Ascending aorta (tissue), 2 donors: ENCODE measurements at places on chromosomes 11 and 22.

GRCh38 chr22:33921525-33922348 is 1.5 kb upstream of the LARGE1 start:
- H3K27me3 ChIP-seq = no peaks in the 10 kb centered on the region
- peak; percentile 71 for DNase-seq
- H3K27ac ChIP-seq = peak overlapping the region; percentile 85
- peaks cover 13% of the 10 kb centered on the region for H3K4me1 ChIP-seq
- H3K36me3 ChIP-seq = no peaks in the 10 kb centered on the region

DNA sequence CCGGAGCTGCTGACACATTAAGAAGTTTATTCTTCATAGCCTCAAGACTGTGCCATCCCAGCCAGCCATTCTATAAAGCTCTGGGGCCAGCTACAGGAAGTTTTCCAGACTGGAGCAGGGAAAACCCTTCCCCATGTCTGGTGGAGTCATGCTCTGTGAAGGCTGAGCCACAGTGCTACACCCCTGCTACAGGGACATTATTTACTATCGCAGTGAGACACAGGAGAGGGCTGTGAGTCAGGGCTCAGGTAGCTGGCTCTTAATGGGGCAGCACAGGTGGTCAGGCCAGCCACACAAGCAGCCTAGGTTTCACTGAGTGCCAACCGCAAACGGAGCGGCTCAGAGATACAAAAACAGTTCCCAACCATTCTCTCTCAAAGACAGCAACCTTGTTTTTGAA is 12.1 kb downstream of the HPS4 start:
- H3K27me3 ChIP-seq = no peaks in the 10 kb centered on the region
- no peak overlapping the region for H3K27ac ChIP-seq
- DNase-seq = no peak
- H3K4me1 ChIP-seq = no peaks in the 10 kb centered on the region
- H3K36me3 ChIP-seq = peaks cover 55% of the 10 kb centered on the region

DNA sequence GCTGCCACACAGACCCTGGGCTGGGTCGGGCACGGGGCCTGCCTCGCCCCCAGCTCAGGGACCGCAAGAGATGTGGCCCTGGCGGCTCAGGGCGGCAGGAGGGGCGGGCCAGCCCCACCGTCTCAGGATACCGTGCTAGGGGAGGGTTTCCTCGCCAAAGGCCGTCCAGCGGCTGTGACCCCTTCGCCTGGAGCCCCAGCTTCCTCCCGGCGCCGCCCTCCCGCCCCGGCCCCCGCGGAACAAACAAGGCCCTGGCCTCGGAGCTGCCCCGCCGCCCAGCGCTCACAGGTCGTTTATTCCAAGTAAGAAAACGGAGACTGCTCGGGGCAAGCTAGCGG is 543 bp upstream of the AP2A2 start:
- peak overlapping the region; percentile 100 for H3K4me3 ChIP-seq
- no peak for DNase-seq
- no peaks in the 10 kb centered on the region for H3K27me3 ChIP-seq
- no peaks in the 10 kb centered on the region for H3K36me3 ChIP-seq
- H3K27ac ChIP-seq = peak overlapping the region; percentile 89

DNA sequence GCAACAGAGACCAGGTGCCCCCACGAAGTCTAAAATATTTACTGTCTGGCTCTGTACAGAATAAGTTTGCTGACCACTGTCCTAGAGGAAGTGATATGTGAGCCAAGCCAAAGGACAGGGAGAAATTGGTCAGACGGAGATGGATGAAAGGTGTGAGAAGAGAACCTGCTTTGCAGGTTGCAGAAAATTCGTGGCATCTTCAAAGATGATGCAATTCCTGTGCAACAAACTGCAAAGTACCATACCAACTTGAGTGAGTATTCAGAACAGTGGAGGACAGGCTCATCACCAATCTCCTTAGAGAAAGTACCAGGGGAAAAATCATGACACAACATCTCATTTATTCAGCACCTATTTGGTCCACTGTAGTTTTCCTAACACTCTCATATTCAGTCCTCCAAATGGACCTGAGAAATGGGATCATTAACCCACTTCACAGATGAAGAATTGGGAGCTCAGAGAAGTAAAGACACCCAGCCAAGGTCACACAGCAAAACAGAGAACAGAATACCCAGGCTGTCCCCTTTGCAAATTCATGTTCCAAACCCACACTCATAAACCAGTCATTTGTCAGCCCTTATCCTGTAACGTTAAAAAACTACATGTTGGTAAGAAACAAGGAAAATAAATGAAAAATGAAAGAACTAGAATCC is 536.8 kb downstream of the MIAT start:
- H3K4me1 ChIP-seq = peaks cover 6% of the 10 kb centered on the region
- no peak for DNase-seq
- H3K27me3 ChIP-seq = no peaks in the 10 kb centered on the region
- no peak overlapping the region for H3K27ac ChIP-seq

GRCh38 chr11:118834427-118835028 is 43.6 kb upstream of the DDX6 start:
- H3K27ac ChIP-seq = no peak overlapping the region
- no peaks in the 10 kb centered on the region for H3K36me3 ChIP-seq
- DNase-seq = no peak
- H3K27me3 ChIP-seq = no peaks in the 10 kb centered on the region
- no peak overlapping the region for H3K4me3 ChIP-seq

DNA sequence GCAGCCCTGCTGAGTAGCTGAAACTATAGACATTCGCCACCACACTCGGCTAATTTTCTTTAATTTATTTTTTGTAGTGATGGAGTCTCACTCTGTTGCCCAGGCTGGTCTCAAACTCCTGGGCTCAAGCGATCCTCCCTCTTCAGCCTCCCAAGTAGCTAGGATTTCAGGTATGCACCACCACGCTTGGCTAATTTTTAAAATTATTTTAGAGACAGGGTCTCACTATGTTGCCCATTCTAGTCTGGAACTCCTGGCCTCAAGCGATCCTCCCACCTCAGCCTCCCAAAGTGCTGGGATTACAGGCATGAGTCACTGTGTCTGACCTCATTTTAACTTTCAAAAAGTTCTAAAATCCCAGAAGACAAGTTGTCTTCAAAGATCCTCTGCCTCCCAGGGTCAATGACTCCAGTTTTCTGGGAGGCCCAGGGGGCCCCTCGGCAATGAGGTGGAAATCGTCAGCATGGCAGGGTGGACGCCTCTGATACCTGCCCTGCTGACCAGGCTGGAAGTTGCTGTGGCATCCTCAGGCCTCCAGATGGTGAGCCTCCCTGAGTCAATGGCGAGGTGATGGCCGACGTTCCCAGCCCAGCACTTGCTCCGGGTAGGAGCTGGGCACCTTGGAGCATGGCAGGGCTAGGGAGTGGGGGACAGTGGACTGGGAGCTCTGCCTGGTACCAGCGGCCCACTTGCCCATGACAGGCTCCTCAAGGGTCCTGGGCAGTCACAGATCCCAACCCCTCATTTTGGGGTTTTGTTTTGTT is 31.1 kb downstream of the RPL3 start:
- H3K27ac ChIP-seq = no peak overlapping the region
- no peak for DNase-seq
- H3K36me3 ChIP-seq = no peaks in the 10 kb centered on the region
- H3K4me3 ChIP-seq = no peak overlapping the region

DNA sequence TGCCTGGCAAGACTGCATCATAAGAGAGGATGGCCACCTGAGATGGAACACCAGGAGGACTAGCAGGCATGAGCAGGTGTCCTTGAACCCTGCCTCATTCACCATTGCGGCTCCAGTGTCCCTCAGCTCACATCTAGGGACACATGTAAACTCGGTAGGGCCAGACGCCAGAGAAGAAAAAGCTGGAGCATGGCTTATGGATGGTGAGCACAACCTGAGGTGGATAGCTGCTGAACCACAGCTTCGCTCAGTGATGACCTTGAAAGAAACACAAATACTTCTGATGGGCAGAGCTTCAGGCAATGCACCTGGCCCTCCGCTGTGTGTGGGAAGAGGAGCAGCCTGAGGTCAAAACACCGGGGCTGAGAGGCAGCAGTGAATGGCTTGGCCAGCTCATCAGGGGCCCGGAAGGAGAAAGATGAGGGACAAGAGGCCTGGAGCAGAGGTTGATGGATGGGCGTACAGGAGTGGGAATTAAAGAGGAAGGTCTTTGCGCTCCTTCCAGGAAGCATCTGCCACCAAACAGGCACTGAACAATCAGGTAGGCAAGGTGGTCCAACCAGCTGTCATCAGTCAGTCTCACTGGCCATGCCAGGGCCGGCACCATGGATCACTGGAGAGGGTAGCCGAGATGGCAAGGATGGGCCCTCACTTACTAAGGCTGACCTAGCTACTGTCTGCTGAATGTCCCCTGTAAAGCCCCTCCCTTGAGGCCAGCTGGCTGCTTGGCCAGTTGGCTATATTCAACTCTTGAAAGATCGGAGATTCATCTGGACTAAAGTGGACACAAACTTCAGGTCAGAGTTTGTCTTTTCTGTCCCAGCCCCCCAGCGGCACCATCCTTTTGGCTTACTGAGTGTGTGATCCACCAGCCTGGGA is 89.7 kb downstream of the MYEOV start:
- H3K27me3 ChIP-seq = no peaks in the 10 kb centered on the region
- peak; percentile 4 for DNase-seq
- no peaks in the 10 kb centered on the region for H3K36me3 ChIP-seq
- H3K27ac ChIP-seq = no peak overlapping the region
- H3K4me3 ChIP-seq = no peak overlapping the region

DNA sequence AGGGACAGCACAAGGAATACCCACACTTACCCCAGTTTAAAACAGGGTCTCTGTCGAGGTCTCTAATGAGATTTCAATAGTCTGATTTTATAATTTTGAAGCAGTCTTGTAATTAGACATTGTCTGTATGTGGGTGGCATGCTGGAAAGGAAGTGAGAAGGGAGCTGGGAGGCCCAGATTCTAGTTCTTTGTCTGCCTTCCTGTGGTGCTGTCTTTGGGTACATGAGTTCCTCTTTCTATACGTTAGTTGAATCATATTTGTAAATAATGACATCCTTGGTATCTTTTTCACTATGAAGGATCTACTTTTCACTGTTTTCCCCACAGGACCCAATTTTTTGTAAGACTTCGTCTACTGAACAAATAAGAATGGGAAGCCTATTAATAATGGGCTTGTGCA is 42.0 kb upstream of the TENM4 start:
- H3K4me1 ChIP-seq = no peaks in the 10 kb centered on the region
- H3K27ac ChIP-seq = no peak overlapping the region
- no peaks in the 10 kb centered on the region for H3K27me3 ChIP-seq
- H3K4me3 ChIP-seq = no peak overlapping the region
- DNase-seq = no peak

GRCh38 chr11:14894657-14895598 is 2.9 kb upstream of the CYP2R1 start:
- peak; percentile 74 for DNase-seq
- H3K4me3 ChIP-seq = no peak overlapping the region
- no peaks in the 10 kb centered on the region for H3K27me3 ChIP-seq
- no peak overlapping the region for H3K27ac ChIP-seq

DNA sequence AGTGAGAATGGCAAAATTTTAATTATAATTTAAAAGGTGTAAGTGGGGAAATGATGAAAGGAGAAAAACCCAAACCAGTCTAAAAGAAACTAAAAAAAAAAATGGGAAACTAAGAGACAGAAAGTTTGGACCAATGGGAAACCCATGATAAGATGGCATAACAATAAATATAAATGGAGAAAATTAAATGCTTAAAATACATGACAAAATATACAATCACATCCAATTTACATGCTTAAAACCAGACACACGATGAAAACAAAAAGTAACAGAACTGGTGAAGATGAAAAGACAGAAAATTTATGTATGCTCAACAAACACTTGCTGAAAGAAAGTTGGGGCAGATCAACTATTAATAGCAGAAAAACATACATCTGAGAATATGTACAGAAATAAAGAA is 1471.1 kb downstream of the TBC1D22A start:
- H3K4me1 ChIP-seq = no peaks in the 10 kb centered on the region
- no peak for DNase-seq
- H3K4me3 ChIP-seq = no peak overlapping the region
- H3K27me3 ChIP-seq = no peaks in the 10 kb centered on the region
